Testis (tissue), 5 donors: ENCODE measurements at places on chromosomes 5 and 9.

- no peak for DNase-seq
Observed at GRCh38 chr9:137449081-137449844, 8.1 kb upstream of the ENTPD8 start.

- peak; percentile 87 for DNase-seq
Observed at GRCh38 chr9:137216188-137216965, 5.7 kb downstream of the RNF208 start.

DNA sequence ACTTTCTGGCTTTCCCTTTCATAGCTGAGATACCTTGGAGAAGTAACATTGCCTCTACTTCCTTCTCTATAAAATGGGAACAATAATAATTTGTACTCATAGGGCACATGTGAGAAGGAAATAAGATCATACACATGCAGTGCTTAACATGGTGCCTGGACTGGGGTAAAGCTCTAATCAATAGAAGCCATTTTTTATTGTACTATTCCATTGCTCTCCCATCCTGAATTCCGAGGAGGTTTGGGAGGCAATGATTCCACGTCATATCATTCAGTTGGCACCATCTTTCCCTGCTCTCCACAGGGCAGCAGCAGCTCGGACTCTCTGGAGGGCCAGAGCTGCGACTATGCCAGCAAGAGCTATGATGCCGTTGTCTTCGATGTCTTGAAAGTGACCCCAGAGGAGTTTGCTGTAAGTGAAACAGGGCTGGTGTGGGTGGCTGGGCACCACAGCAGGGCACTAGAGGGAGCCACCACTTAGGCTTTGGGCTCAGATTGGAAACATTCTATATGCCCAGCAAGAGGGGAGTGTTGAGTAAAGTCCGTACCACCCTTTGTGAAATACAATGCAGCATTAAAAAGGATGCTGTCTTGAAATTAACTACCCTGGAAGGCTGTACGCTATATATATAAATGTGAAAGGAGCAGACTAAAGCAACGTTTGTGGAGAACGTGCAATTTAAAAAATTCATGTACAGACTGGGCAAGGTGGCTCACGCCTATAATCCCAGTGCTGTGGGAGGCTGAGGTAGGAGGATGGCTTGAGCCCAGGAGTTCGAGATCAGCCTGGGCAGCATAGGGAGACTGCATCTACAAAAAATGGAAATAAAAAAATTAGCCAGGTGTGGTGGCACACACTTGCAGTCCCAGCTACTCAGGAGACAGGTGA is 51.2 kb downstream of the RALGPS1 start:
- peak; percentile 72 for DNase-seq

DNA sequence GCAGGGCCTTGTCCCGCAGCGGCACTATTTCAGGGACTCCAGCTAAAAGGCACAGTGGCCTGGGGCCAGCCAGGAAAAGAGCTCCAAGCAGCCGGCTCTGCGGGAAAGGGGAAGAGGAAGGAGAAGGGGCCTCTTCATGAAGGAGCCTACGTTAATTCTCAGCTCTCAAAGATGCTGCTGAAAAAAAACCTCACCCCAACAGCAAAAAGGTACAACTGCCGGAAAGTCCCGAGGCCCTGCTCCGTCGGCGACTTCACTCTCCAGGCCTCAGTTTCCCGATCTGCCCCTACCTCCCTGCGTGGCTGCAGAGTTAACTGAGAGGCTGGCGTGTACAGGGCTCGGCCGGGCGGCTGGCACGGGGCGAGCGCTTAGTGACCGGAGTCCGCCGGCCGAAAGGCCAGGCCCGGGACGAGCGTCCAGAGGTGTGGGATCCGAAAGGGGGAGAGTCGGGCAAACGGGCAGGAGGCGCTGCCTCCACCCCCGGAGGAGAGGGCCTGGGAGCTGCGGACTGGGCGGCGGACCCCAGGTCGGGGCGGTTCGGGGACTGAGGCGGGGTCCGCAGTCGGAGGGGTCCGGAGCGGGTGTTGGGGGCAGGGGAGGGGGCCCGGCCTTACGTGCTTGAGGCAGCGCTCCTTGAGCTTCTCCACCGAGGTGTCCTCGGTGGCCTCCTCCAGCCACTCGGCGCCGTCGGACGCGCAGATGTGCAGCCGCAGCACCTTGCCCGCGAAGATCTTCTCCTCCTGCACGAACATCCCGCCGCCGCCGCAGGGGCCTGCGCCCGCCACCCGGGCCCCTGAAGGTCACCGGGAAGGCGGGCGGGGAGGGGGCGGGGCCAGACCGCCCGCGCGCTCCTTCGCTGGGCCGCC is 529 bp downstream of the UBAC1 start:
- peak; percentile 28 for DNase-seq

DNA sequence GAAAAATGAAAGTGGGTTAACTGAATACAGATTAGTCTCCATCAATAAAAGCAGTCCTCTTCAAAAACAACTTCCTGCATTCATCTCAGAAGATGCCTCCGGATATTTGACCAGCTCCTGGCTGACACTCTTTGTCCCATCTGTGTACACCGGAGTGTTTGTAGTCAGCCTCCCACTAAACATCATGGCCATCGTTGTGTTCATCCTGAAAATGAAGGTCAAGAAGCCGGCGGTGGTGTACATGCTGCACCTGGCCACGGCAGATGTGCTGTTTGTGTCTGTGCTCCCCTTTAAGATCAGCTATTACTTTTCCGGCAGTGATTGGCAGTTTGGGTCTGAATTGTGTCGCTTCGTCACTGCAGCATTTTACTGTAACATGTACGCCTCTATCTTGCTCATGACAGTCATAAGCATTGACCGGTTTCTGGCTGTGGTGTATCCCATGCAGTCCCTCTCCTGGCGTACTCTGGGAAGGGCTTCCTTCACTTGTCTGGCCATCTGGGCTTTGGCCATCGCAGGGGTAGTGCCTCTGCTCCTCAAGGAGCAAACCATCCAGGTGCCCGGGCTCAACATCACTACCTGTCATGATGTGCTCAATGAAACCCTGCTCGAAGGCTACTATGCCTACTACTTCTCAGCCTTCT is 16.6 kb downstream of the F2R start:
- no peak for DNase-seq

DNA sequence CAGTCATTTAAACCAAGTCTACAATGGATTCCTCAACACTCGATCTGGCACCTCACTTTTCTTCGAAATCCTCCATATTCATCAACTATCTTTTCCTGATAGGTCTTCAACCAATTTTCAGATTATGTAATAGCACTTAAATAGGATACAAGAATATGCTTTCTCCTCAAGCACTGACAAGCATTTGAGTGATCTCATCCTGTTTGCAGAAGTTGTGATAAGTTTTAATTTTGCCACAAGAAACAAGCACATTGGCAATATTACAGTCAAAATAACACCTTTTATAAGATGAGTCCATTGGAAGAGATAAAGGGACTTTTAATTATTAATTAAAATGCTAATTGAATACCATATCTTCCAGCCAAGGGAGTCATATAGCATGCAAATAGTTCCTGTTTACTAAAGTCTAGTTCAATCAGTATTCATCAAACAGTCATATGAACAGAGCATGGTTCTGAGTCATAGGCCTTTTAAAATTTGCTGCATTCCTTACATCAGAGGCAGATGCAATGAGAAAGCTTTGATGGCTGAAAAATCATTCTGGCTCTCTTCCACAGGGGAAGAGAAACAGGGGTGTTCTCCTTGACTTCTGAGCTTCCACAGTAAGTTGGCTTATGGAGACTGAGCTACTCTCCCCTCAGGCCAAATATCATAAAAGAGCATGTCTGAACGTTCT is 32.7 kb upstream of the ZCCHC9 start:
- DNase-seq: no peak

DNA sequence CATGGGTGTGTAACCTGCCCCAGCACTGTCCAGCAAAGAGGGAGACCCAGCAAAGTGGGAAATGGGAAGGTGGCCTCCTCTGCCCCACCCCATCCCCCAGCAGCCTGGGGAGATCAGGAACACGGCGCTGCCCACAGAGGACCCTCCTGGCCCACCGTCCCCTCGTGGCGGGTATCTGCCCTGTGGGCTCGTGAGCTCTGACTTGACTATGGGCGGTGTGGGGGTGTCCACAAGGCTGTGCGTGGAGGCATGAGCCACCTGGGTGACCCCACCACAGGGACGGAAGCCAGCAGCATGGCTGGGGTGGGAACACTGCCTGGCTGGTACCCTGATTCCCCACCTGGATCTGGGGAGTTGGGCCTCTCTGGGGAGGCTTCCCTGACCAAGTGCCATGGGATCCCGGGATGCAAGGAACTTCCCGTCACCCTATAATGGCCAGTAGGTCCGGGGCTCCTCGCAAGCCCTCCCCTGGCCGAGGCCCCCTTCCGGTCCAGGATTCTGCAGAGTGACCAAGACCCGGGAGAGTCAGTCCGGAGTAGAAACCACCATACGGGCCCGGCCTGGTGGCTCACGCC is 29.3 kb upstream of the SLC6A19 start:
- peak; percentile 12 for DNase-seq

DNA sequence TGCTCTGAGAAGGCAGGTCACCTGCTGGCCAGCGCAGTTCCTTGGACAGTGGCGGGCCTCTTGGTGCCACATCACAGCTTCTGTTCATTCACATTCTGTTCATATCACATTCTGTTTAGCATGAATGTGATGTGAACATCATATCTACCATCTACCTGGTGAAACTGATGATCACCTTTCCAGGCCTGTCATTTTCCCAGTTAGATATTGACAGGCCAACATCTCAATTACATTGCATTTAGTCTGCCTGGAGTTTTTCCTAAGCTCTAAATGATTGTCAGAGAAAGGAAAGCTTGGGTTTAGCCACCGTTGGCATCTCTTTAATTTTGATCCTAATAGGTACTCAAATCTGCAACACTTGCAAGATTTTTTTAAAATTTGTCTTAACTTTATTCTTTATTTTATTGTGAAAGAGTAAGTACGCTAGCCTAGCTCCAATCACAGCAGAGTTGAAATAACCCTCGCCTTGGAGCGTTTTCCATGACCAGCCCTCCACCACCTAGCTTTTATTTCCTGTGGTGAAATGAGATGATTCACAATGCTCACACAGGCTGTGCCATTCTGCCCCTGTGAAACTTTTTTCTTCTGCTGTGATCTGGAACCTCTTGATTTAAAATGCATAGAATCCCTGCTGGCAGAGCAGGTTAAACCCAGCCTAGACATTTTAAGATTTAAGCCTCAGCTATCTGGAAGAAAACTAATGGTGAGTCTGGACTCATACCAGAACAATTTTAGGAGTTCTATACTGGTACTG is 225.0 kb downstream of the ESM1 start:
- DNase-seq: no peak

- no peak for DNase-seq
Observed at GRCh38 chr5:77144837-77145139, 57.7 kb upstream of the ZBED3 start.

DNA sequence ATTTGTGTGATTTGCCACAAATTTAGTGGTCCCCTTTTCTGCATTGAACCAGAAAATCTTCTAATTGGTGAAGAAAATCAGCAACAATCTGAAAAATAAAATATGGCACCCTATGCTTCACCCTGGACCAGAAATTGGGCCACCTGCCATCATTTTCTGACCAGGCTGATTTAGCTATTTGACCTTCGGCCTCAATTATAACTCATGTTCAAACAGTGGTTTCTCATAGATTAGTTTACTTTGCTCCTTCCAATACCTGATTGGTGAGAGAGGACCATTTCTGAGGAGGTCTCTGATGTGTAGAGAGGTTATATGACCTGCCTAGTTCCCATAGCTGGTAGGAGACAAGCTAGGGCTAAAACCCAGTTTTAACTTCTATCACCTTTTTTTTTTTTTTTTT is 59.0 kb downstream of the PTTG1 start:
- no peak for DNase-seq

GRCh38 chr5:157918811-157919742 is 60.1 kb upstream of the CLINT1 start:
- no peak for DNase-seq

DNA sequence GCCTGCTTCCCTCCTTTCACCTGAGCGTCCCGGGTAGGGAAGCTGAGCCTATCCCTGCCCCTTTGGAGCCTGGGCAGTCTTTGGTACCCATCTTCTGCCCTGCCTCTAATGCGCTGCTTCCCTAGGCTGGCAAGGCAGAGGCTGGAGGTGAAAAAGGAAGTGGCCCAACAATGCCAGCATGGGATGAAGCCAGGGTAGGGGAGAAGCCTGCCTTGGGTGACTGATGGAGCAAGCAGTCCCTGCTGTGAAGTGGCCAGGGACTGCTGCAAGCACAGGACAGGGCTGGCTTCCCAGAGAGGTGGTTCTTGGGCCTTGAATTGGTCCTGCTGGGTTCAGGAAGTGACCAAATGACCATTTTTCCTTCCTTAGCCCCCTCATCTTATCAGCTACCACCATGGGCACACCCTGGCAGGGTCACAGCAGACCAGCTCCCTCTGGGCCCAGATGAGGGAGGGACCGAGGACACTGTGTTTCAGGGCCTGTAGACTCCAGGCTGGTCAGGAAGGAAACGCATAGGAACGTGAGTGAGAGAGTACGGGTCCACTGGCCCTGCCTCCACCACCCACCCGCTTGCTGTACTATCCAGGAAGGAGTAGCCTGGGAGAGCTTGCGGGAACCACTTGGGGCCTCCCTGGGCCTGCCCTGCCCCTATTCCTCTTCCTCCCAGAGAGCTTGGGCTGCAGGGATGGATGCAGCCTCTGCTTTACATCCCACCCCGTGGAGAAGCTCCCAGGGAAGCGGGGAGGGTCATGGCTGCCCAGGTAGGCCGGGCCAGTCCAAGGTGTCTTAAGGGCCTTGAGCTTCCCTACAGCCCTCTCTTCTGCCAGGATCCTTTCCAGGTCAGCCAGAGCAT is 102.6 kb downstream of the DAB2IP start:
- no peak for DNase-seq

- DNase-seq: no peak
Observed at GRCh38 chr9:137439158-137439714, 1.9 kb downstream of the ENTPD8 start.

GRCh38 chr5:92518318-92518904 is 1062.6 kb downstream of the NR2F1-AS1 start:
- DNase-seq: no peak

DNA sequence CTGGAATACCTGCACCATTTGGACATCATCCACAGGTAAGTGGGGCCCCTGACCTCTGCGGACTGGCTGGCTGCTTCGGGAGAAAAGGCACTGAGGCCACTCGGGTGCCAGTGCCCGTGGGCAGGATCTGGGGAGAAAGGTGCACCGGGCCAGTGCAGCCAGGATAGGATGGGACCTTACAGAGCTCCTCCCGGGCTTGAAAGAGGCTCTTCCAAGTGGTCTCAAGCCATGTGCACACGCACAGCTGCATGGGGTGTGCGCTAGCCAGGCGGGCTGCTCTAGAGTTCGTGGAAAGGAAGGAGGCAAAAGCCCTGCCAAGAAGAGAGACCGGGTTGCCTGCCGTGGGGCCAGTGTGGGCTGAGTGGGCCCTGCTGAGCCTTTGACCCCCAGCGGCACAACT is 13.4 kb downstream of the STKLD1 start:
- no peak for DNase-seq

DNA sequence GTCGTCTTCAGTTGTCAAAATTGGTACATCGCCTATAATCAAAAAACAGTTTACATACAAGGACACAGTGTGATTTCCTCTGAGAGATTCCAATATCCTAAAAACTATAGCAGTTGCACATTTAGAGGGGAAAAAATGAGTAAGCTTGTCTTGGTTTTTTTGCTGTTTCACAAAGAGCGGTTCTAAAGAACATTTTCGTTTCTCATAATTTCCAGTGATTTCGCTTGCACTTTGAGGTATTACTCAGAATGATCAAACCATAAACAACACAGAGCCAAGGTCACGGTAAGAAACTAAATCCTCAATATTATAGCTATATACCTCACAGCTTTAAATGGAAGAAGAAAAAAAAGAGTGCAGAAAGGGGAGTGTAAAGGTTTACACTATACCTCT is 861 bp downstream of the MTX3 start:
- DNase-seq: no peak
